Mesothelial cell of epicardium (in vitro differentiated cells): ENCODE measurements at places on chromosomes 1 and 21.

GRCh38 chr1:197467881-197468280, 199.8 kb downstream of the CRB1 start:
- DNase-seq = no peak

- DNase-seq = no peak
These were observed 2.1 kb downstream of the SDE2 start for GRCh38 chr1:225996946-225997545.

GRCh38 chr1:57633056-57633455, 209.2 kb upstream of the DAB1 start:
- DNase-seq = no peak

DNA sequence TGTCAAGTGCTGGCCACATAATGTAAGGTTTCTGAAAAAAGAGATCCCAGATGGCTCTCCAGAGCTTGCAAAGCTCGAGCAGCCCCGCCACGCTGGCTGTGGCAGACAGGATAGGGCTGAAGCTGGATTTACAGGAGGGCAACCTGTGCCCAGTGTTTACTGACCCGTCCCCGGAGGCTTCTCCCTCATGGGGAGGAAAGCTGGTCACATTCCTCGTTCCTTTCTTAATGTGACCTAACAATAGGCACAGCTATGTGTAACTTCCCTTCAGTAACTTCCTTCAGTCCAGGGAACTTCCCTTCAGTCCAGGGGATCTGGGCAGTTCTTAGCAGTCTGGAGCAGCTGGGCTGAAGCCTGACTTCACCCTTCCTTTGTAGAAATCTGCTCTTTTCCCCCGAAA, 7.7 kb downstream of the SLFNL1 start:
- no peak for DNase-seq

DNA sequence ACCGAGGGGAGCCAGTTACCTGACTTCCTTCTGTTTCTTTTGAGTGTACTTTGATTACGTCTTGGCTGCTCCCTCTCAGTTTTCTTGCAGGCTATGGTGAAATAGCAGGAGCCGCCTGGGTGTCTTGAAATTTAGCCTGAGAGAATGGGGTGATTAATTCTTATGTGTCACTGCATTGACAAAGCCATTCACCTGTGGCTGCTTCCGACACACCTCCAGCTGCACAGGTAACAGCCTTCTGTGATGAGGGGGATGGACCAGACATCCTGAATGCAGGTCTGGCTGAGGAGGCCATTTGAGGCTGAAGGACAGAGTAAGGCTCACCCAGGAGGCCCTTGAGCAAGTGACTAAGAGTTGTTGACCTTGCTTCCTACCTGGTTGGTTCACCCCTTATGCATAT, 16.5 kb downstream of the CACNA1E start:
- DNase-seq = no peak
